ENCODE measurements at places on chromosomes 11 and 22.

GRCh38 chr11:16982256-16982671 lies 31.9 kb downstream of the PLEKHA7 start:
- DNase-seq, result no peak

DNA sequence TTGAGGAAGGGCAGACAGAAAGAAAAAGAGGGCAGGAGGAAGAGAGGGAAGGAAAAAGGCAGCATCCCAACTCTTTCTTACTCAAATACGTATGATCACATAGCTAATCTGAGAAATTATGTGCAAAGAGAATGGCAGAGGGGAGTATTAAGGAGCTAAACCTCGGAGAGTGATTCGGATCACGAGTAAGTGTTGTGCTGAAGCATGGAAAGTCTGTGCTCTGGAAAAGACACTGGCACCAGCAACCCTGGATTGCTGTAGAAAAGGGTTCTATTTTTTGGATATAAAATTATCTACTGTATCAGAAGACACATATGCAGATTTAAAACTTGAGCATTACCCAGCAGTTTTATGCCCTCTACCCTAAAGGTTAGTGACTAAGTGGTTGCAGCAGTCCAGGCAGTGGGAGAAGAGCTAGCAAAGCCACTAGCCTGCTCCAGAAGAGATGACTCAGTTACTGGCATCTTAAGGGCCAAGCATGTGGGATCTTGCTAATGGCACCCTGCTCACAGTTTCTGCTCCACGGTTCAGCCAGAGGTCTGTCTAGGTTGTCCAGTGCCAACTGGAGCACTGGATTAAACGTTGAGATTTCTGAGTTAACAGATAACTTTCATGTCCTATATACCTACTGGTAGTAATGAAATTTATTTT lies 151.7 kb downstream of the SWAP70 start:
- no peak for DNase-seq

GRCh38 chr11:56923116-56923515 lies 65.6 kb upstream of the OR5AK2 start:
- no peak for DNase-seq

- no peak for DNase-seq
Measured at GRCh38 chr11:73262851-73263495, 9.2 kb upstream of the P2RY6 start.

- no peak for DNase-seq
Measured at GRCh38 chr11:42465623-42466022, 846.2 kb upstream of the API5 start.

DNA sequence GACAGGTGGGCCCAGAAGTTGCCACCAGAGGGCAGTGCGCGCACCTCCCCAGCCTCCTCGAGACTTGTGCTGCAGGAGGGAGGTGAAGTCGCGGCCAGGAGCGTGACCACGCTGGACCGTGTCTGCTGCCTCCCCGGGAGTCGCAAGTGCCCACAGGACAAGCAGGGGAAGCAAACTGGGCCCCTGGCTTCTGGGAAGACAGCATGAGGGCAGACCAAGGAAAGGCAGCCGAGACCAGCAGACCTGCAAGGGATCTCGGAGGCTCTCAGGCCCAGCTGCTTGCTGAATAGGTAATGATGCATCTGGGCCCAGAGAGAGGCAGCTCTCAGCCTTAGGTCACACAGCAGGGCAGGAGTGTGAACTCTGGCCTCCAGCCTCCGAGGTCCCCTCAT lies 17.0 kb upstream of the IL2RB start:
- DNase-seq, result peak; percentile 47

DNA sequence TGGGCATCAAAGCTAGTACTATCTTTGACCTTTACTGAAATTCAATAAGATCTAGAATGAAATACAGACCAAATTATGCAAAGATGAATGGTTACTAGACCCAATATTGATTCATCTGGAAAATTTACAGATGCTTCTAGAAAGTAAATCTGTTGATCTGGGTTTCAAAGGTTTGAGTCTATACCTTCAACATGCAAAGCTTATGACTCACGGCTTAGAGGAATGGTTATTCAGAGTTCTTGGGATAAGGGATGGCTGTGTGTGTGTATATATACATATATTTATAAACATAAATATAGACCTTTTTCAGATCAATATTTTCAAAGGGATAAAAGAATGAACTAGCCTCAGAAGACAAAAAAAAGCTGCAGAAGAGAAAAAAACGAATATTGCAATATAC lies 1.3 kb downstream of the SPTY2D1 start:
- no peak for DNase-seq

- DNase-seq, result no peak
Measured at GRCh38 chr11:3922056-3922455, 66.6 kb downstream of the STIM1 start.

DNA sequence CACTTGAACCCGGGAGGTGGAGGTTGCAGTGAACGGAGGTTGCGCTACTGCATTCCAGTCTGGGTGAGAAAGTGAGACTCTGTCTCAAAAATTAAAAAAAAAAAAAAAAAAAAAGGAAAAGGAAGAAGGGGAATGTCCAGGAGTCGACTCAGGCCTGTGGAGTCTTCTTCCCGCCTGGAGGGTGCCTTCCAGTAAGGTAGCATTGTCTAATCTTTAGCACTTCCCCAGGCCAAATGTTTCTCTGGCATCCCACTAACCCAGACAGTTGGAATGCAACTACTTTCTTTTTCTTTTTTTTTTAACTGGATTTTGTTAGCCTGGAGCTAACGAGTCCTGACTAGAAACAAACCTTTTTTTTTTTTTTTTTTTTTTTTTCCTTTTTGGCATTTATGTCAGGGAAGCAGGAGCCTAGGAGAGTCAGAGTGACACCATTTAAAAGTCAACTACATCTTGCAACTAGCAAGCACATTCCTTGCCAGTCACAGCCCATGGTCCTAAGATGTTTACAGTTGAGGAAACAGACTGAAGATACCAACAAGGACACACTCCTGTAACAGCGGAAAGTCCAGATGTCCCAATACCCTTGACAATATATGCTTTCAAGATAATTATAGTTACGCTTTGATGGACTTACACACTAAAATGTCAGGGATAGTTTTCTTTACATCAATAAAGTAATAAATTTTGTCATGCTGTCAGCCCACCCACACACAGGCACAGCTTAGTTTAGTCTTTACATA lies 10.6 kb downstream of the PLET1 start:
- DNase-seq, result no peak

DNA sequence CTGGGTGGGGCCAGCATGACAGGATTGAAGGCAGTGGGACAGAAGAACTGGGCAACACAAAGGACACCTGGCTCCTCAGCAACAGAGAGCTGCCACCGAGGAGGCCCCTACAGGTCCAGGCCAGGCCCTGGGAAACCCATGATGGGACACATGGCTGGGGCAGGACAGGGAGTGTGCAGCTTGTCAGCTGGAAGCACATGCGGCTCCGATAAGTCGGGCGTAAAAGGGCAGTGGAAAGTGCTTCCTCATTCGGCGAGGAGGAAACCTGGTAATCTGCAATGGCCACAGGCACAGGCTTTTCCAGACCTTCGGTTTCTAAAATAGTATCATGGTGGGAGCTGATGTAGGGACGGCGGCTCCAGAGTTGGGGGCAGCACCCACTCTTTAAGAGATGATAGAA lies 16.5 kb downstream of the GNAZ start:
- DNase-seq, result no peak

- DNase-seq, result no peak
Measured at GRCh38 chr11:13952221-13952620, 10.3 kb upstream of the SPON1 start.

GRCh38 chr11:72456651-72457050 lies 22.3 kb upstream of the CLPB start:
- DNase-seq, result no peak

All from T-helper 22 cell (primary cell).